ENCODE measurements at places on chromosomes 1 and 21.
A peak's percentile ranks its signal among the peaks of the same experiment; 100 is the strongest.

GRCh38 chr1:230570724-230571360, 71.4 kb upstream of the COG2 start:
- DNase-seq: no peak

DNA sequence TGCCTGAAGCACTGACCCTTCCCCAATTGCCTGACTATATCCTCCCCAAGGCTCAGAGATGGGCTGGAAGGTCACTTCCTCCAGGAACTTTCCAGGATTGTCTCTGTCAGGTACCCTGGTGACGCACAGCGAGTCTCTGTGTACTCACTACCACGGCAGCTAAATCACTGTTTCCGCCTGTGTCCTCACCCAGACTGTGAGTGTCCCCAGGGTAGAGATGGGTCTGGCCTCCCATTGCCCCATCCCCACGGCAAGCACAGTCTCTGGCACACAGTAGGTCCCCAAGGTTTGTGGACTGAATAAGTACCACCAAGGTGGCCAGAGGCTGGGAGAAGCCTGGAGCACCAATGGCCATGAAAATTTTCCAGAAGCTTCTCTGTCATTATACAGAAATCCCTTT, 93.8 kb upstream of the RUNX3 start:
- no peak for DNase-seq

DNA sequence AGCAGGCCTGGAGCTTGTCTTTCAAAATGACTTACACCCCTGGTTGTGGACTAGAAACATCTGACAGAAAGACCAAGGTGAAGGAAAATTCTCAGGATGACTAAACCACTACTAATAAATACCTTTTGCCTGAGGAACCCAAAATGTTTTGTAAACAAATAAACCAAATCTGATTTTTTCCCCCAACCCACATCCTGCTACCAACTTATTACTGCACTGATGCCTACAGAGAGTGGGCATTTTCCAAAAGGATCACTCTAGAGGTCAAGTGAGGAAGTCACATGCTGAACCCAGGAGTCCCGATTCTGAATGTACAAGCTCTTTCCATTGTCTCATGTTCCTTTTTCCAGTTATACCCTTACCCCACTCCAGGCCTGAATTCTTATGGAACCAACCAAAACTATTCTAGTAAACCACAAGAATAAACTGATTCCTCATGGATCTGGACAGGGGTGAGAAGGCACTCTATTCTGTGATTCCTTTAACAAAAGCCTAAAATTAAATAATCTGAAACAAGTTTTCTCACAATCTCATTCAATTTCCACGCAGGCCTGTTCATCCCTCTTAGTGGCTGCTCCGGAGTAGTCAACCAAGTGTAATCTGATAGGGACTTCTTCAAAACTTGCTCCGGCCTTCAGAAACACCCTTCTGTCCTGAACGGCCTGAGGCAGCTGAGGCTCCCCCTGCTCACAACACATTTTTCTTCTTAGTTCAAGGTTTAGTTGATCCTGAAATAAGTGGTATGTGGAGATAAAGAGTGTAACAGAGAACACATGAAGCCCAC, 1.4 kb downstream of the PI4KB start:
- no peak for DNase-seq

DNA sequence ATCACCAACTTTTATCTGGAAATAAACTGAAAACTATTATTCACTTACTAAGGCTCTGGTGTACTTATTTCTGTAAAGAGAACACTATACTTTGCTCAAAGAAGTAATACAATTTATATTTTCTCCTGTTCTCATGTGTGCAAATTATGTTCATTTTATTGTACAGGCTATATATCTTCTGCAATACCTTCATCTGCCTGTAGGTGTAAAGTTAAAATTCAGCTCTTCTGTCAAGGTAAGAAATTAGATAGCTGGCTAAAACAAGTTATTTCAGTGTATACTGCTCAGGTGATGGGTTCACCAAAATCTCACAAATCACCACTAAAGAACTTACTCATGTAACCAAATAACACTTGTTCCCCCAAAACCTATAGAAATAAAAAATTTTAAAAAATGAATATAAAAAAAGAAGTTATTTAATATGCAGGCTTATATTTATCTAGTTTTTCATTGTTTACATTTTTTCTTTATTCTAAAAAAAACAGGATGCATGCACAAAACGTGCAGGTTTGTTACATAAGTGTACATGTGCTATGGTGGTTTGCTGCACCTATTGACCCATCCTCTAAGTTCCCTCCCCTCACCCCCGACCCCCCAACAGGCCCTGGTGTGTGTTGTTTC, 81.5 kb downstream of the PTGER3 start:
- DNase-seq: no peak

DNA sequence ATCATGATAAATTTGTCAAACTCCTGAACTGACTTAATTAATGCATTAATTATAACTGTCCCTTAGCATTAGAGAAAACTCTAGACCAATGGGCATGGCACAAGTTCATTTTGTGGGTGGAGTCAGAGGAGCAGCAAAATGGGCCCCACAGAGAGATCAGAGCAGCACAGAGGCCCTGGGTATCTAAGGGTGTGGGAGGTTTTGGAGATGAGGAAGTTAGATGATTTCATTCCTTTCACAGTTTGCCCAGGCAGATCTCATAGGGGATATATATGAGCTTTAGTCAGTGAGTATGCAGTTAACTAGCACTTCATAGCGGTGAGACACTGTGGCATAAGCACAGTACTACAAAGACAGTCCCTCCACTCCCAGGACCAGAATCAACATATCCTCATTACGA, 117.3 kb downstream of the MAB21L3 start:
- no peak for DNase-seq

GRCh38 chr1:26582836-26583460, 53.4 kb downstream of the RPS6KA1 start:
- DNase-seq: peak; percentile 74

GRCh38 chr1:201617157-201617556, 78.2 kb downstream of the NAV1 start:
- no peak for DNase-seq

DNA sequence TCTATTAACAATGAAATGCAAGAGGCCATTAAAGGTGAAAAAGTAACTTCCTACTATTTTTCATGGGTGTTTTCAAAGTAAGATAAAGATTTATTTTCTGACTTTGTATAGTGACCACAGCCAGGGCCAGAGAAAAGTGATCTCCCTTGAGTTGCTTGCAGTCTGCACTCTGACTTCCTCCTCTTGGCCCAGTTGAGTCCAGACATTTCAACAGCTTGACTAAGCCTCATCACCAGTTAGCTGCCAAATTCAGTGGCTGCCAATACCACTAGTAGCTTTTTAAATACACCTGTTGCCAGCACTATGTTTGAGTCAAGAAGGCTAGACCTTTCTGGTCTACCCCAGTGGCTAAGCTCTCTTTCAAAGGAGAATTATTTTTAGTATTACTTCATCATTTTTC, 3.7 kb upstream of the NEK7 start:
- DNase-seq: no peak
